ENCODE measurements at places on chromosomes 13 and 19.

DNA sequence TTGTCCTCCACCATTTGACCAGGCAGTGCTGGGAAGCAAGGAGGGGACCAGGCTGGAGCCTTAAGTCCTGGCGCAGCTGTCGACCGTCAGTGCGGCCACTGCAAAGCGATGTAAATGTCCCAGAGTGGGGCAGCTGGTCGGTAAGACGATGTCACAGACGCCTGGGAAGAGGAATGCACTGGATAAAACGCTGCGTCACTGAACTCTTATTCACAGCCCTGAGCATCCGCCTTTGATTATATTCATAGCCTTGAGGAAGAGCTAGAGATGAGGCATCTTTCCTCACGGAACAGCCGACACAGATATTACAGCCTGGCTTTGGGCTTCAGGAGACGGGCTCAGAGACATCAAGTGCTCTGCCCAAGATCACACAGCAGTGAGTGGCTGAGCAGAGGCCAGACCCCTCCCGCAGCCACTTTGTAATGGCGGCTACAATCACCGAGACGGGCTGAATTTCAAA, 17.6 kb upstream of the TUBGCP3 start:
- DNase-seq = no peak

GRCh38 chr19:31269425-31270127, 79.7 kb downstream of the TSHZ3 start:
- DNase-seq = no peak

DNA sequence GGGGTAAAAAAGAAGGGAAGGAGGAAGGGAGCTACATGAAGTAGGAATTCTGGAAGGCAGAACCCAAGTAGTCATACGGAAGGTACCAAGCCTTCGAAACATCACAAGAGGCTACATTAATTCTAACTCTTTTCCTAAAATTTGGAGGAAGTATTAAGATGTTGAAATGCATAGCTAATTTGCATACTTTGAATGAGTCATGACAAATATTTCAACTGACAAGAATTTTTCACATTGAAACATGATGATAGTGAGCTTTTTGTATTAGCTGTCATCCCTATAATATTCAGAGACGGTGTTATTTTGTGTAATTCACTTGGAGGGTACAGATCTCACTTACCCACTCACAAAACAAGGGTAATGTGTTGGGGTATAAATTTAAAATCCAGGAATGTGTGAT, 9.1 kb upstream of the ACOD1 start:
- DNase-seq = no peak

DNA sequence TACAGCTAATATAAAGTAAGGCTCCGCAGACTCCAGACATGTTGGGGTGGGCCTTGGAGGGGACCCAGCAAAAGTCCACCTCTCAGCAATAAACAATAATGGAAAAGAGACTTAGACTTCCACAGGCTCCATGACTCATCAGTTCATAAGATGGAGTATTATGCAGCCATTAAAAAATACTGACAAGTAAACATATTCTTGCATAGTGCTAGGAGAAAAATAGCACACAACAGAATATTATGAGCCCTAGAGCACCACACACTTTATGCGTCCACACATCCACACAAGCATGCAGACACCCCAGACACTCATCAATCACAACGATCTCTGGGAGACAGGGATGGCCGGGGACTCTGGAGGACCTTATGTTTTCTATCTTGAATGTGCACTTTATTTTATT, 46.0 kb downstream of the PDCD5 start:
- no peak for DNase-seq

DNA sequence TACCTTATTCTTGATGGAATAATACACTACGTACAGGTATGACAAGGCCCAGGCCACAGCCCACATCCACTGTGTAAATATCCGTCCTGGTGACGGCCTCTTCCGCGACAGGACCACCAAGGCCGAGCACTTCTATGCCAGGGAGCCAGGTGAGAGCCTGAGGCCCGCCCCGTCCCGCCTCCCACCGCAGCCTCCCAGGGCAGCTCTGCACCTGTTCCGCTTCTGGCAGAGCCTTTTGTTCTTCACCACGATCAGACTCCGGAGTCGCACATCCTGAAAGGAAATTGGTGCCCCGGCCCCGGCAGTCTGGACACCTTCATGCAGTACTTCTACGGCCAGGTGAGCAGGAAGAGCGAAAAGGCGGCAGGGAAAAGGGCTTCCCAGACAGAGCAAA, 10.6 kb upstream of the ZNF358 start:
- no peak for DNase-seq

GRCh38 chr19:45468803-45469131, 971 bp downstream of the FOSB start:
- DNase-seq = no peak

GRCh38 chr13:33550276-33550675, 264.7 kb upstream of the STARD13 start:
- DNase-seq = no peak

DNA sequence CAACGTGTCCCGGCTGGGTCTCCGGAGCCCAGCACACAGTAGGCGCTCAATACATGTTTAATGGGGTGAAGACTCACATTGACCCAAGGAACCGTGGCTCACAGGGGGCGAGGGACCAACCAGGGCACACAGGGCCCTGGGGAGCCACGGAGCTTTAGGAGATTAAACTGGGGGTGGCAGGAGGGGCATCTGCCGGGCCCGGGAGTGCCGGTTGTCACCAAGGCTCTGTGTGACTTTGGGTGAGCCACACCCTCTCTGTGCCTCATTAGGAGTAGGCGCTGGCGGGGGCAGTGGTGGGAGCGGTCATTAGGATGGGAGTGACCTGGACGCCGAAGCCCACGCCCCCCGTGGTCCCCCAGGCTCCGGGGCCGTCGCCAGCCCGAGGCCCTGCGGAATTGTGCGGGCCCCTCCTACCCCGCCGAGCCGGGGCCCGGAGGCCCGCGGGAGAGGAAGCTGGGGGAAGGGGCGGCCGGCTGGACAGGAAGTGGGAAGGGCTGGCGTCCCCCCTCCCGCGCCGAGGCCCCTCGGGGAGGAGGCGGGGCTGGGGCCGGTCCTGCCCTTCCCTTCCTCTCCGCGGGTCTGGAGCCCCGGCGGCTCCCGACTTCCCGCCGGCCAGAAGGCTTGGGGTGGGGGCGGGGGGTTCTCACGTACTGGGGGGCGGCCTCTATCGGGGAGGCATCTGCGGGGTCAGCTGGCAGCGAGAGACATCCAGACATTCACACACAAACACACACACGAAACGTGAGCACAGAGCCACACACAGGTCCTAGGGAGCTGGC, 1.8 kb upstream of the SSBP4 start:
- DNase-seq = peak; percentile 80

- DNase-seq = no peak
Measured at GRCh38 chr13:27534108-27534980, 84.0 kb upstream of the MTIF3 start.
